ENCODE measurements at places on chromosomes 13 and 19. TPM values are rescaled to one million over a fixed set of nuclear protein-coding genes. Genes with fewer than 3 reads are reported as not detected.

ZNF582 gene
- total RNA-seq = 2.6 TPM

IFNL1 gene
- not detected for total RNA-seq

ELSPBP1 gene
- not detected for total RNA-seq

RNF113B gene
- not detected for total RNA-seq

LRRC8E gene
- not detected for total RNA-seq

PSG7 gene
- total RNA-seq = not detected

POU2F2 gene
- 69.4 TPM for total RNA-seq

ZNF296 gene
- total RNA-seq = 4.7 TPM

CDX2 gene
- total RNA-seq = not detected

DNA sequence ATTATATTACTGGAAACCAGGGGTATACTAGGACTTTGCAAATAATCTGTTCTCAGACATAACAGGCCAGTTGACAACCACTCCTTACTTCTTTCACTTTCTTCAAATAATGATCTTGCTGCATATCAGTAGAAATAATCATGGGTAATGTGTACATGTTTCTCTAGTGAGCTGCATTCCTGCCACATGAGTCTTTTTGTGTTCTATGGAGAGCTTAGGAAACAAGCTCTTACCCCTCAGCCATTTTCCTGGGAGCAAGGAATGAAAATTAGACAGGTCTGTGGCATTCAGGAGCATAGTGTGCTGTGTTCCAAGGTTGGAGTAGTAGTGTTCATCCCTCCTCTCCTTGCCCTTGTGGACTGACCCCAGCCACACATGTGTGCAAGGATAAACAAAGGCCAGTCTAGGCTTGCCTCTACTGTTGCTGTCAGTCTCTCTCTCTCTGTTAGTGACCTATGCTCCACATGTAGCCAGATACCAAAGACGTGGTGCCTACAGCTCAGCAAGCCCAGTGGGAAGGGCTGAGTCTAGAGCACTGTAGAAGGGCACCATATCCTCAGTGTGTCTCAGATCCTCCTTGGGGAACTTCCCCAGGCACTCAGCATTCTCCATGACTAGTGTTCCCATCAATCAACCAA, 11.5 kb upstream of the OXGR1 start:
- no peak overlapping the region for H3K4me3 ChIP-seq
- H3K27me3 ChIP-seq = no peaks in the 10 kb centered on the region
- no peak for DNase-seq
- no peak overlapping the region for H3K27ac ChIP-seq
- H3K36me3 ChIP-seq = no peaks in the 10 kb centered on the region

GRCh38 chr13:24693862-24694471, 13.8 kb downstream of the ATP12A start:
- peak; percentile 91 for DNase-seq
- no peaks in the 10 kb centered on the region for H3K36me3 ChIP-seq
- H3K4me1 ChIP-seq = no peaks in the 10 kb centered on the region
- no peaks in the 10 kb centered on the region for H3K27me3 ChIP-seq
- no peak overlapping the region for H3K4me3 ChIP-seq

- no peak overlapping the region for H3K27ac ChIP-seq
- no peaks in the 10 kb centered on the region for H3K36me3 ChIP-seq
- DNase-seq = peak; percentile 50
- peaks cover 2% of the 10 kb centered on the region for H3K27me3 ChIP-seq
- peaks cover 18% of the 10 kb centered on the region for H3K4me1 ChIP-seq
Measured at GRCh38 chr13:30158774-30159445, 148.4 kb downstream of the KATNAL1 start.

- H3K36me3 ChIP-seq = no peaks in the 10 kb centered on the region
- H3K27me3 ChIP-seq = no peaks in the 10 kb centered on the region
- no peak overlapping the region for H3K4me3 ChIP-seq
Measured at GRCh38 chr19:6215701-6216235, 64.0 kb downstream of the MLLT1 start.

DNA sequence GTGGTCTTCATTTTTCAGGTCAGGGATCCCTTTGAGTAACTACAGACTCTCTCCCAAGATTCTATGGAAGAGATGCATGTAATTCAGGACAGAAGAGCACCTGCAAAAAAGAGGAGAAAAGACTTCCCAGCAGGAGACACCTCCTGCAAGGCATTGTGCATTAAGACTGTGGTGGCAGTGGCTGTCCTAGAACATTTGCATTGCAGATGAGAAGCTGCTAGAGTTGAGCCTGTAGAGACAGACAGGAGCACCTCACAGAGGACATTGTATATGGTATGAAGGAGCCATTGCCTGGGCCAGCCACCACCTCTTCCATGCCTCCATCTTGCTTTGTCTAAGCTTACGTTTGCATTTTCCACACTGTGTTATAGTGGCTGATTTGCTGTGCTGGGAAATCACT, 11.2 kb upstream of the MYO16 start:
- H3K36me3 ChIP-seq = no peaks in the 10 kb centered on the region
- H3K27me3 ChIP-seq = no peaks in the 10 kb centered on the region
- no peaks in the 10 kb centered on the region for H3K4me1 ChIP-seq
- no peak overlapping the region for H3K27ac ChIP-seq
- DNase-seq = no peak
- H3K4me3 ChIP-seq = no peak overlapping the region

DNA sequence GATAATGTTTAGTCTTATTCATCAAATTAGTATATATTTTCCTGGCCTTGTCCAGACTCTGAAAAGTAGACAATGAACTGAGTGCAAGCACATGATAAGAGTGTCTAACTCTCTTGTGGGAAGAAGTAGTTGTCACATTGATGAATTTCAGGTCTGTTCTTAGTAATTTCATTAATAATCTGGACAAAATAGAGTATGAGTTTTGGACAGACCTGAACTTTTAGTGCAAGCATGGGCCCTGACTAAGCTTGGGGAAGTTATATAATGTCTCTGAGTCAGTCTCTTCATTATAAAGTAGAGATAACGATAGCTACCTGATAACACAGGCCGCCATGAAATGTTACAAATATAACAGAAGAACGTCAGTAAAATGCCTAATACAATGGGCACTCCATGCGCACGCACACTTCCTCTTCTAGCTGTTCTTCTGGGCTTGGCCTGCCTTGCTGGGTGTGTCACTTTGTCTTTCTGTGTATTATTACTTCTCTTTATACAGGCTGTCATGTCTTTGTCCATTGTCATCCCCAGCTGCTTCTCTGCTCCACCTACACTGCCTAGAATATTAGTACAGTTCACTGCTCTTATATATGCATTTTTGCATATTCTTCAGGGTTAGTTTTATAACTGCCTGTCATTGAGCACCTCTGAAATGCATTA, 129.1 kb upstream of the HTR2A start:
- H3K27me3 ChIP-seq = no peaks in the 10 kb centered on the region
- H3K4me1 ChIP-seq = peaks cover 29% of the 10 kb centered on the region
- H3K36me3 ChIP-seq = no peaks in the 10 kb centered on the region
- DNase-seq = peak; percentile 42
- peak overlapping the region; percentile 58 for H3K27ac ChIP-seq

GRCh38 chr13:72194523-72194922, 327.5 kb upstream of the DACH1 start:
- H3K36me3 ChIP-seq = no peaks in the 10 kb centered on the region
- H3K4me1 ChIP-seq = no peaks in the 10 kb centered on the region
- no peak for DNase-seq
- no peaks in the 10 kb centered on the region for H3K27me3 ChIP-seq

- no peaks in the 10 kb centered on the region for H3K27me3 ChIP-seq
- H3K27ac ChIP-seq = no peak overlapping the region
Measured at GRCh38 chr19:29666578-29667386, 1.5 kb downstream of the PLEKHF1 start.

GRCh38 chr19:4600893-4601292, 38.4 kb upstream of the TNFAIP8L1 start:
- H3K4me1 ChIP-seq = peaks cover 7% of the 10 kb centered on the region
- H3K27me3 ChIP-seq = no peaks in the 10 kb centered on the region
- no peak overlapping the region for H3K27ac ChIP-seq
- no peak for DNase-seq
- no peaks in the 10 kb centered on the region for H3K36me3 ChIP-seq

GRCh38 chr13:100397627-100398026, 191.0 kb downstream of the GGACT start:
- H3K4me1 ChIP-seq = no peaks in the 10 kb centered on the region
- no peak overlapping the region for H3K4me3 ChIP-seq
- no peaks in the 10 kb centered on the region for H3K27me3 ChIP-seq
- no peak for DNase-seq
- H3K27ac ChIP-seq = no peak overlapping the region

GRCh38 chr13:41765020-41765419, 195.9 kb downstream of the VWA8 start:
- H3K36me3 ChIP-seq = peaks cover 5% of the 10 kb centered on the region
- peaks cover 8% of the 10 kb centered on the region for H3K4me1 ChIP-seq
- no peak overlapping the region for H3K27ac ChIP-seq
- no peaks in the 10 kb centered on the region for H3K27me3 ChIP-seq

DNA sequence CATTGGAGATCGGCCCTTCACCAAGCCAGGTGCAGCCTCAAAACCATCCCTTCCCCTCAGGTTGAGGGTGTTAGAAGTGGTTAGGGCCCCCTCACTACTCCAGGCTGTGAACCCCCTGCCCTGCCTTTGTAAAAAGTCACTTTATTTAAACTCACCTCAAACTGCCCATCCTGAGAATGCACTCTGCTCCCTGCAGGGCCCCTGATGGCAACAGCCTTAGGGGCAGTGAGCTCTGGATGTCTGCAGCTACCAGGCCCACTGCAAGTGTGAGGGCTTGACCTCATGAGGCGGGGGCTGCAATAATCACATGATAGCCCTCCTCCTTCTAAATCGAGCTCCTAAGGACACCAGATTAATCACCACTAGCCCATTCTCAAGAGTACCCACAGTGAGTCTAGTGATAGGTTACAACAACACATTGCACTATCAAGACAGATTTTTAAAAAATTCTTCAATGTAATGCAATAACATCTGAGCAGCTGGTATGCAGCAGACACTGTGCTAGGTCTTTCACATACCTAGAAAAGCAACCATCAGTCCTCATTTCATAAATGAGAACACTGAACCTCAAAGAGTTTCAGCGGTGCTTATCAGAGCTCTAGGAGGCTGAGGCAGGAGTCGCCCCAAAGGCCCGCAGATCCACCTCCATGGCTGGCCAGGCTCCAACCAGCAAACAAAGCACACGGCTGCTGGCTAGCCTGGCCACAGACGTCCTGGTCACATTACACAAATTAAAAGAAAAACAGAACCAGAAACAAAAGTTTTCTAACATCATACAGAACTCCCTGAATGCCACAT, 26.0 kb downstream of the SLC7A1 start:
- no peaks in the 10 kb centered on the region for H3K27me3 ChIP-seq
- DNase-seq = no peak
- H3K27ac ChIP-seq = no peak overlapping the region
- H3K4me1 ChIP-seq = no peaks in the 10 kb centered on the region
- no peaks in the 10 kb centered on the region for H3K36me3 ChIP-seq

DNA sequence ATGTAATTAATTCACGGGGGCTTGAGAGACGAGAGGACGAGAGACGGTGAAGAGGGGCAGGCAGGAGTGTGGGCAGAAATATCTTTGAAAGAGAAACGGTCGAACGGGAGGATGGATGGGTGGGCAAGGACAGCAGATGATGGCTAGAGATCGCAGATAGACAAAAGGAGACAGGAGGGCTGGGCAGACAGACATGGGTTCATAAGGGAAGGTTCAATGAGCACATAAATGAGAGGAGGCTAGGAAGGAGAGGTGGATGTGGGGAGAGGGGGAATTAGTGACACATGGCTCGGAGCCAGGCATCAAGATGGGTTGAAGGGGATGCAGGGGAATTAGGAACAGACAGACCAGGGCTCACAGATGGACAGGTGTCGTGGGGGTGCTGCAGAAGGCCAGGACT, 1.1 kb downstream of the SYT3 start:
- H3K36me3 ChIP-seq = no peaks in the 10 kb centered on the region
- no peaks in the 10 kb centered on the region for H3K4me1 ChIP-seq
- H3K4me3 ChIP-seq = no peak overlapping the region
- DNase-seq = no peak

GRCh38 chr13:24668955-24669582, 11.1 kb upstream of the ATP12A start:
- peaks cover 37% of the 10 kb centered on the region for H3K4me1 ChIP-seq
- no peak overlapping the region for H3K27ac ChIP-seq
- DNase-seq = peak; percentile 27
- H3K4me3 ChIP-seq = no peak overlapping the region

DNA sequence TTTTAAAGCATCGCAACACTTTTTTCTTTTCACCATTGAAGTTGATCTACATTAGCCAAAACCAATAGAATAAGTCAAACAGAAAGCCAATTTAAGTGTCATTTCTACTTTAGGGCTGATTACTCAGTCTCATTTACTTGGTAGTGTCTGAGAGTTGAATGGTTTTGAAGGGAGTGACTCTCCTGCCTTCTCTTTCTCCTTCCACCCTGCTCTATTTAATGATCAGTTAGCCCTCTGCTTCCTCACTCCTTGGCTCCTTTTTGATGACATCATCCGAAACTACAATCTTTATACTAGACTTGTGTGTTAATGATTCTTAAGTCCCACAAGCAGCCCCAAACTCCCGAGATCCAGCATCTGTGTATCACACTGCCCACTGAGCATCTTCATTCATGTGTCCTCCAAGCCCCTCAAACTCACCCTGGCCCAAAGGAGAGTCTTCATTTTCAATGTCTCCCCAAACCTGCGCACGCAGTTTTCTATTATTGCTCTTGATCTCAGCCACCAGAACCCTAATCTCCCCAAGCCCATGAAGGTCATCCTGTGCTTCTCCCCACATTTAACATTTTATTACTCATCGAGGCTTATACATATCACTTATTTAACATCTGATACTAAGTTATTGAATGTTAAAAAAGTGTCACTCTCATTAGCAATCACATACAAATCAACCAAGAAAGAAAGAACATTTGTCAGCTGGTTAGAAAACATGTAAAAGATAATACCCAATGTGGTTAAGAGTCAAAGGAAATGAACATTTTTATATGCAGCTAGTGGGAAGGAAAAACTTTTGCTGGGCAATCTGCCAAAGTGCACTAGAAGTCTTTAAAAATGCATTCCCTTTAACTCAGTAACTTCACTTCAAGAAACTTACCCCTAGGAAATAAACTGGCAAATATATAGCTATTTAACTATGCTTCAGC, 32.2 kb upstream of the ARGLU1 start:
- H3K27me3 ChIP-seq = no peaks in the 10 kb centered on the region
- no peaks in the 10 kb centered on the region for H3K36me3 ChIP-seq
- no peak for DNase-seq
- H3K27ac ChIP-seq = no peak overlapping the region
- H3K4me3 ChIP-seq = no peak overlapping the region

Data from Karpas-422 (cell line).